ENCODE measurements at places on chromosomes 13 and 19.
A peak's percentile ranks its signal among the peaks of the same experiment; 100 is the strongest.

GRCh38 chr13:41458761-41459431 lies 1.5 kb downstream of the RGCC start:
- no peak for DNase-seq

- peak; percentile 18 for DNase-seq
Measured at GRCh38 chr19:677201-677600, 1.0 kb downstream of the FSTL3 start.

DNA sequence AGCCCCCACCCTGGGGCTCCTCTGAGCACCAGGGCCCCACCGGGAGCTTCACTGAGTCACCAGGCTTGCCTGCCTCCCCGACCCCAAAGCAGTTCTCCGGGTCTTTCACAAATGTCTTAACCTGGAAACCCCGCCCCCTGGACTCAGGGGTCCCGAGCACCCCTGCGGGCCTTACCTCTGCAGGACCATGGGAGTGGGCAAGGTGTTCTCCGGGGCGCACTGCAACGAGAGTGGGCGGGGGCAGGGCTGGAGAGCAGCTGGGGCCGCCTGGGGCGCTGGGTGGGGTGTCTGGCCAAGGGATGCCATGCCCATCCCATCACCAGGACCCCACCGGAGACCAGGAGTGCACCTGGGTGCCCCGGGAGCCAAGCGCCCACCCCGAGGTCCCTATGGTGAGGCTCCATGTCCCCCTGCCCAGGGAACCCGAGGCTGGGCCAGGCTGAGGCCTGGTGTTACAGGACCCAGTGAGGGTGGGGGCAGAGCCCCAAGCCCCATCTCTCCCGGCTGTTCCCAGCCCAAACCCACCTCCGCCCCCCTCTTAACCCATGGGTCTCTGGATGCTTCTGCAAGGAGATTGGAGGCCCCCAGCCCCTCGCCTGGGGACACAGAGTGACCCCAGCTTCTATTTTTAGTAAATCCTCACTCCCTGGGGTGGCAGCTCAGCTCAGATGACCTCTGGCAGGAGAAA lies 10.9 kb downstream of the MKNK2 start:
- no peak for DNase-seq

- no peak for DNase-seq
Measured at GRCh38 chr13:49829715-49830114, 37.2 kb upstream of the KPNA3 start.

DNA sequence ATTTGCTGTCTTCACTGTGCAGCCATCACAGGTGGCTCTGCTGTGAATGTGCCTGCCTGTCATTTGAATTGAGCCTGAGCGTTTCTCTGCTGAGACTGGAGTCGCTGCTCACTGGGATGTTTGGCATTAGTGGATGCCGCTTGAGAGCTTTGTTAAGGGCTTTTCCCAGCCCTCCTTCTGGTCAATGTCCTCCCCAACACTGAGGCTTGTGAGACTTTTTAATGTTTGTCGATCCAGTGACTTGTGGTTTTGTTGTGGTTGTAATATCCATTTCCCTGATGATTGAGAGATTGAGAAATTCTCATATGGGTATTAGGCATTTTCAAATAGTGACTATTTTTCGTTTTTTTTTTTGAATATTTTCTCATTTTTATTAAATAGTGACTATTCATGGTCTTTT lies 2.6 kb downstream of the TPRX2 start:
- no peak for DNase-seq

- no peak for DNase-seq
Measured at GRCh38 chr13:36533806-36534205, 101.5 kb downstream of the CCNA1 start.

DNA sequence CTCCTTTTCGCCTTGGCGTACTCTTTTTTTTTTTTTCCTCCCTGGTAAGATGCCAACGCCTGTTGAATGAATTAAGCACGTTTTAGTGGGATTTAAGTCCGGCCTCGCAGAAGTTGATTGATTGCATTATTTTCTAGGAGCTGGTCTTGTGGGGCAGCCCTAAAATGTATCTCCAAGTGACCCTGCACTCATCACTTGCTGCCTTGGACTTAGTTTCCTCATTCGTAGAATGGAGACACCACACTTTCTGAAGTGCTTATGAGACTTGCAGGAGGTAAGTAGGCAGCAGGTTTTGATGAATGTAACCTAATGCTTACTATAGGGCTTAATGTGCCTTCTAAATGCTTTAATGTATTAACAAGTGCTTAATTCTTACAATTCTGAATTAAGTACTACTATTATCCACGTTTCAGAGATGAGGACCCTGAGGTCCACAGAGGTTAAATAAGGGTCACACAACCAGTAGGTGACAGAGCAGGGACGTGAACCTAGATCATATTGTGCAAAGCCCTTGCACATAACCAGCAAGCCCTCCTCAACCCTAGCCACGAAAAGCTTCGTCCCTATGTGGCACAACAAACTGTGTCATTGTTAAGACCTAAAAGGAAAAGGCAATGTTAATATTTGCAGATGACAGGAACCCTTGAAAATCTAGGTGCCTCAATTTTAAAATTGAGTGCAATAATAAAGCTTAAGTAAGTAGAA lies 514 bp upstream of the ARGLU1 start:
- DNase-seq, result no peak

GRCh38 chr19:57282011-57282643 lies 1.8 kb downstream of the ZNF460 start:
- DNase-seq, result no peak

GRCh38 chr19:39934584-39935363 lies at the start of gene FCGBP:
Gene FCGBP (minus strand): TSS chr19:39934634.
- DNase-seq, result no peak

- DNase-seq, result no peak
Measured at GRCh38 chr19:2359992-2360685, at the start of gene TMPRSS9. Gene TMPRSS9 (plus strand): TSS chr19:2360265. CDS start chr19:2389786, 29,521 bp downstream.

GRCh38 chr19:45640849-45641273 lies 1.7 kb upstream of the EML2 start:
- DNase-seq, result no peak
